ENCODE measurements at places on chromosomes 12 and 14. TPM values are rescaled to one million over a fixed set of nuclear protein-coding genes. Genes with fewer than 3 reads are reported as not detected.

DNA sequence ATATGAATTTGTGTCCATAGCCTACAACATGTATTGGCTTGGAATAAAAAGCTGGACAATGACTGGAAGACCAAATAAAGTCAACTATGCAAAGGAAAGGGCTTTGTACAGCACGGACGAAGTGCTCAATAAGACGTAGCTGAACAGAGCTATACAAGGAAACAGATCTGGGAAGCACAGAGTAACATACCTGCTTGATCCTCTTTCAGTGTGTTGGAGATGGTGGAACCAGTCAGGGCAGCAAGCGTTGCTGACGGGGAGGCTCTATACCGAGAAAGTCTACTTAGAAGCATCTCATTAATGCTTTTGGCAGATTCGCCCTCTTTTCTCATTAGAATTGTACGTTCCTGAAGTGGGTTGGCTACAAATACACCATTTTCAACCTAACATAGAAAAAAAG lies 99.3 kb downstream of the HECTD4 start:
- H3K27ac ChIP-seq = no peak overlapping the region
- DNase-seq = no peak
- H3K36me3 ChIP-seq = peaks cover 6% of the 10 kb centered on the region
- H3K4me3 ChIP-seq = no peak overlapping the region
- no peaks in the 10 kb centered on the region for H3K4me1 ChIP-seq

Gene ANKRD33
- total RNA-seq = not detected

Gene APOF
- not detected for total RNA-seq

- peaks cover 22% of the 10 kb centered on the region for H3K4me1 ChIP-seq
- H3K4me3 ChIP-seq = no peak overlapping the region
- peaks cover 9% of the 10 kb centered on the region for H3K27me3 ChIP-seq
Observed at GRCh38 chr14:20680363-20680762, 4.0 kb upstream of the RNASE4 start.

Gene EMP1
- total RNA-seq = 163 TPM

Gene SIX4
- 80.0 TPM for total RNA-seq

Gene SLC25A21
- total RNA-seq = 1.2 TPM

All from osteocyte (in vitro differentiated cells).